EH (cell line): ENCODE measurements at places on chromosomes 16 and 17.

DNA sequence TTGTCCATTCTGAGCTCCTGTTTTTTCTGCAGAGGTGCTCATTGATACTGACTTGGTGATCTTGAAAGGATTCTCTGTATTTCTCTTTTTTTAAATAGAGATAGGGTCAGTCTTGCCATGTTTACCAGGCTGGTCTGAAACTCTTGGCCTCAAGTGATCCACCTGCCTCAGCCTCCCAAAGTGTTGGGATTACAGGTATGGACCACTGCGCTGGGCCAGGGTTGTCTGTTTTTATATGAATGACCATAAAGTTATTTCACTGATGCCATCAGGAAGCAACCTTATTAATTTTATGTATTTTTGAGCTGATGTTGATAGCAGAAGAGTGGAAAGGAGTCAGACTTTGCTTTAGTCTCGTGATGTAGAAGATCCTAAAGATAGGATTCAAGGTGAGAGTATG lies 35.7 kb upstream of the METTL9 start:
- no peak for DNase-seq

DNA sequence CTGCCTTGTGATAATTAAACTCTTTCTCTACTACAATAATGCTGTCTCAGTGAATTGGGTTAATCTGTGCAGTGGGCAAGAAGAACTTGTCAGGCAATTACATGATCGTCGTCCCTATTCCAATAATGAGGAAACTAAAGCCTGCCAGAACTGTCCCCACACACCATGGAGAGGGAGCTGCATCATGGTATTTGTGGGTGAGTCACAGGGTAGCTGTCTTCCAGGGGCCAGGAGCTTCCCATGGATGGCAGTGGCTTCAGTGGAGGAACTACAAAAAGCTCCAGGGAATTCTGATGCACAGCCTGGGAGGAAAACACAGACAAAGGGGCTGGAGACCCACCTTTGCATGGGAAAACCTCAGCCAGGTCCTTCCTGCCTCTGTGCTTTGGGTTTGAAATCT lies 83.3 kb upstream of the C16orf82 start:
- peak; percentile 85 for DNase-seq

DNA sequence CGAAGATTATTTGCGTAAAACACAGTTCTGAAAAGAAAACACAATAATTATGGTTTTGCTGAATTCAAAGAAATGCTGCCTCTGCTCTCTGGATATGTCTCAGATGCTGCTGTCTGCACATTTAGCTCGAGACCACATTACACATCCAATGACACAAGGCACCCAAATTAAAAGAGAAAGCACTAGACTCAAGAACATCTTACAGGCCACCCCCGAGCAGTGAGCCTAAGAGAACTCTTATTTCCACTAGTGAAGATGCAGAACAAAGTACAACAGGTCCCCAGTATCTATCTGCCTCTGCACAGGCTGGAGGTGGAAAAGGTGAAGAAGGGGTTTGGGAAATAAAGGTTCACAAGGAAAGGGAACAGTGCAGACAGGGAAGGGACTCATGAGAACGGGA lies 33.5 kb downstream of the GRB2 start:
- DNase-seq: no peak

- no peak for DNase-seq
Observed at GRCh38 chr16:11066261-11066870, 122.0 kb downstream of the CLEC16A start.

DNA sequence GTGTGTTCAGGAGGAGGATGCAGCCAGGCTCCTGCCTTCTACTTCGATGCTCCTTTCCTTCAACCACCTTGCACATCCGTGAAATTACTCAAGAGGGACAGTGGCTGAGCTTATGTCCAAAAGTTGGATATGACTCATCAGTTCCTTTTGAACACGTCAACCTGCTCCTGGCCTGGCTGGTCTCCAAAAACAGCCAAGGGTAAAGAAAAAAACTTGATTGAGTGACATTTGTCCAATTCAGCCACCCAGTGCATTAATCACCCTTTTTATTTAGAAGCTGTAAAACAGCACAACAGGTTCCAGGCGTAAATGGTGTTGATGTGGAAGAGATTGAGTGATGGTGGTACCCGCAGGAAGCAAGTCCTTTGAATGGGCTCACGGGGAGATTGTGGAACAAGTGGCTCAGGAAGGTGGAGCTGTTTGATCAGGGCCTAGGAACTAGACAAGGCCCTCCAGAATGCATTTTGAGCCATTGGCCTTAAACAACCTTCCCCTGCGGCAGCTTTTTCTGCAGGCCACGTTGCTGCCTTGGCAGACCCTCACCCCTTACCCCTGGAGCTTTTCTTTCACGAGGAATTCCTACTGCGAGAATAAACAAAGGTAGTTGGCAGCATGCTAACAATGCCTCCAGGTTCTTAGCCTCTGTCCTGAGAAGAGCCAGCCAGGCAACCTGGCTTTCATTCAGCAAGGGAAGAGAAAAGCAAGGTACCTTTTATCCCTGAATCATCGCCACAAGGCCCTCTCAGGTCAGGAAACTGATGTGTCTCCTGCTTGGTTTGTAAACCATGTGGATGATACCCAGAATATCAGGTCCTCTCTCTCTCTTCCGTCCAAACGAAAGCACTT lies 173.3 kb upstream of the CACNG5 start:
- DNase-seq: peak; percentile 26

GRCh38 chr16:87185983-87186382 lies 131.2 kb downstream of the C16orf95 start:
- no peak for DNase-seq

GRCh38 chr17:43399839-43400328 lies 1.1 kb downstream of the ARL4D start:
- DNase-seq: no peak

GRCh38 chr17:4530799-4531730 lies 24.1 kb downstream of the MYBBP1A start:
- DNase-seq: no peak

DNA sequence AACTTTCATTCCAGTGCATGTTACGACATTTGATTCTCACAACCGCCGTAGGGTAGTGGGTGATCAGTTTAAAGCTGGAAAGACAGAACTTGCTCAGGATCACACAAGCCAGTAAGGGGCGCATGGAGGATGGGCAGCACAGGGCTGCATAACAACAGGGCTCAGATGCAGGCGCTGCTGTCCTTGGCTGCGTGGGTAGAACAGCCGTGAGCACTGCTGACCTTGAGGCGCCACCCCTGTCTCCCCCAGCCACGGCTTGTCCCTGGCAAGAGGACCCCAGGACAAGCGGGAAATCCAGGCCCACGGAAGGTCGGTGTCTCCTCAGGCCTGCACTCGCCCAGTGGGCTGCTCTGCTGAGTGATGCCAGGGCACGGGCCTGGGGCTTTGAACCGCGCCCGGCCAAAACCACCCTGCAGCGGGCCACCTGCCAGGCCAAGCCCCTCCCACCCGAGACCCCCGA lies 84.7 kb downstream of the LMF1 start:
- no peak for DNase-seq

GRCh38 chr16:66344533-66345145 lies 21.9 kb upstream of the CDH5 start:
- DNase-seq: peak; percentile 49

GRCh38 chr17:70658317-70658716 lies 489.0 kb downstream of the KCNJ2 start:
- DNase-seq: no peak

DNA sequence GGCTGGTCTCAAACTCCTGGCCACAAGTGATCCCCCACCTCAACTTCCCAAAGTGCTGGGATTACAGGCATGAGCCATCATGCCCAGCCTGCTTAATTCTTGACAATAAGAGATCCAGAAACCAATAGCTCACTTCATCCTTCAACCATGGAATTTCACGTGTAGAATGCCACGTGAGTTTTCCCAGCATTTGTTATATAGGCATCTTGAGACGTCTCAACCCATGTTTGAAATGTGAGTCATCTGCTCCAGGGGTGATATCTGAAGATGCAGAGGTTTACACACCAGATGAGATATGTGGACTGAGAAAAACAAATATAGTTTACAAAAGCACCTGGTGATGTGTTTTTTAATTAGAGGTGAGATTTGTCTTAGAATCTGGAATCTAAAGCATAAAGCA lies 7.1 kb downstream of the TEKT3 start:
- peak; percentile 3 for DNase-seq

- DNase-seq: no peak
Observed at GRCh38 chr16:66300501-66300900, 66.0 kb upstream of the CDH5 start.

- DNase-seq: no peak
Observed at GRCh38 chr17:50152736-50153135, 2.3 kb upstream of the PPP1R9B start.

DNA sequence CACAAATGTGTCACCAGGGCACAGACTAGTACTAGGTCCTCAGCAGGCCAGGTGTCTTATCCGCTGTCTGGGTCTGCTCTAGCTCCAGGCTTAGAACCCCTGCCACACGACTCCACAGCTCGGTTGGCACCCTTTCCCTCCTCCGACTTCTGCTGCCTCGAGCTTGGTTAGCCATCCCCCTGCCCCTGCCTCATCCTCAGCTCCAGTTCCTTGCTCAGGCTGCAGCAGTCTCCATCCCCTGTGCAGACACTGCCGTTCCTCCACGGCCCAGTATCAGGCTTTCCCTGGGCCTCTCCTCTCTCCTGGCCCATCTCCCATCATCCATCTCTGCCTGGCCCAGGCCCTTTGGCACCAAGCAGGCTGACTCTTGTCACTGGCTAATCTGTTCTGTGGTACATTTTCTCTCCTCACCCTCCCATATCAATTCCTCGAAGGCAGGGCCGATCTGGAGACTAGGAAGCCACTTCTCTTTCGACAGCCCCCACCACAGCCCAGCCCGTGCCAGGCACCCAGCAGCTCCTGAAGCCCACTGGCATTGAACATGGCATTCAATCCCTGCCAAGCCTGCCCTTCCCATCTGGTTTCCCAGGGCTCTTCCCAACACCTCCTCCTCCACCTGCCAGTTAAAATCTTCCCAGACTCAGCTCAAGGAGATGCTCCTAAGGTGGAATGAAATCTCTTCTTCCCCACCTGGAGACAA lies 1.4 kb upstream of the GRN start:
- DNase-seq: no peak

GRCh38 chr16:73996624-73997339 lies 299.8 kb upstream of the PSMD7 start:
- no peak for DNase-seq

- no peak for DNase-seq
Observed at GRCh38 chr16:24896439-24896838, 50.7 kb downstream of the SLC5A11 start.

GRCh38 chr17:4576729-4577322 lies 7.5 kb upstream of the SMTNL2 start:
- DNase-seq: no peak

GRCh38 chr17:31531336-31531980 lies 140.0 kb downstream of the RAB11FIP4 start:
- DNase-seq: no peak

GRCh38 chr17:5281814-5282641 lies at the start of gene RABEP1:
Gene RABEP1, plus strand, starts transcription at chr17:5282284. Its CDS starts 203 bp downstream, at chr17:5282487.
- peak; percentile 89 for DNase-seq

DNA sequence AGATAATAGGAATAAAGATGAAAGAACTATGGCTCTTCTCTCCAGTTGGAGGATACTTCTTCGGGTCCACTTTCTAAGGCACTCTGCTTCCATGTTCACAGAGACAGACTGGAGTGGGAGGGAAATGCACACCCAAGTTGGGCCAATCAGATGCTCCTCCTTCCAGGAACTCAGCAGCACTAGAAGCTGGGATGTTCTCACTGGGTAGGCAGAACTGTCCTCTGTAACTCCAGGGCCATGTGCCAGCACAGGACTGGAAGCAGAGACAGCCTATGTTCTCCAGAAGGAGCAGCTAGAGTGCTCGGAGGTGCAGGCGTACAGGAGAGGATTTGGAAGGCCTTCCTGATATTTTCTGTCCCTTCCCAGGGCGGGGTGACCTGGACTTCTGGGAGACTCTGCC lies 49.9 kb upstream of the SREBF1 start:
- DNase-seq: peak; percentile 21

DNA sequence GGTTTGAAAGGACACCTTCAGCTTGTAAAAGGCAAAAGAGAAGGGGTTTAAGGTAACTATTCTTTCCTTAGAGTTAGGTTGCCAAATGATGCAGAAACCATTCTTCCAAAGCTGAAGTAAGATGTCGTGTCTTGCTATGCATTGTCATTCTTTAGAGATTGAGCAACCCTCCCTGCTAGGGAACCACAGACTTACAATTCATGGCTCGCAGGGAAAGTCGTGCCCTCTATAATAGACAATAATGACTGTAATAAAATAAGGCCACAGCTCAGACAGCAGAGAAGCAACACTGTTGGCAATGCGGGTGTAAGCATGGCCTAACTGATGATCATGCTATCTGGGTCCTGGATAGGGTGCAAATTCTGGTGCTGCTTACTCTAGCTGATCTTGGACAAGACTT lies 129.6 kb upstream of the CDH13 start:
- DNase-seq: no peak
